ENCODE measurements at places on chromosomes 7 and 10.

GRCh38 chr10:86211691-86212390, 154.8 kb downstream of the GRID1 start:
- DNase-seq, result no peak

- DNase-seq, result no peak
Measured at GRCh38 chr10:3395041-3395440, 222.5 kb upstream of the PITRM1 start.

- DNase-seq, result no peak
Measured at GRCh38 chr7:67781841-67782240, 785.2 kb downstream of the TYW1 start.

DNA sequence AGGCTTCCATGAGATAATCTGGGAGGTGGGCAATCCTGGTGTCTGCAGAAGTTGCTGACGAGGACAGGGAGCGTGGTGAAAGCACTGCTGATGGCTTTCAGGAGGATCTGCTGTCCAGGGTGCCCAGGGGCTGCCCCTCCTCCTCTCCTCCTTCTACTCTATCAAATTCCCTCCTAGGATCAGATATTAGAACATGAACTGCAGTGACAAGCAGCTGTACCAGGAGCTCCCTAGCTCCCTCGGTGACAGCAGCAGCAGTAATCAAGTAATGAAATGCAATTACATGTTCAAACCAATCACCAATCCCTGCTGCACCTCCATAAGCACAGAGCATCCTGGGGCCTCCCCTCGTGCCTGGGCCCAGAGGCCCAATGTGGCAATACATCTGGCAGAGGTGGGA, 46.9 kb downstream of the GRID1 start:
- no peak for DNase-seq

GRCh38 chr7:11355399-11356005, 381.8 kb downstream of the PHF14 start:
- DNase-seq, result no peak

- no peak for DNase-seq
Measured at GRCh38 chr7:31663072-31663471, 23.9 kb upstream of the PPP1R17 start.

GRCh38 chr7:114158275-114158674, 239.5 kb upstream of the PPP1R3A start:
- no peak for DNase-seq

GRCh38 chr7:1425292-1426136, 33.8 kb downstream of the MICALL2 start:
- DNase-seq, result no peak

GRCh38 chr7:38862666-38863065, 46.3 kb downstream of the VPS41 start:
- no peak for DNase-seq

GRCh38 chr7:120014925-120015465, 258.0 kb upstream of the KCND2 start:
- DNase-seq, result no peak

- no peak for DNase-seq
Measured at GRCh38 chr7:94244760-94245159, 149.9 kb upstream of the COL1A2 start.

DNA sequence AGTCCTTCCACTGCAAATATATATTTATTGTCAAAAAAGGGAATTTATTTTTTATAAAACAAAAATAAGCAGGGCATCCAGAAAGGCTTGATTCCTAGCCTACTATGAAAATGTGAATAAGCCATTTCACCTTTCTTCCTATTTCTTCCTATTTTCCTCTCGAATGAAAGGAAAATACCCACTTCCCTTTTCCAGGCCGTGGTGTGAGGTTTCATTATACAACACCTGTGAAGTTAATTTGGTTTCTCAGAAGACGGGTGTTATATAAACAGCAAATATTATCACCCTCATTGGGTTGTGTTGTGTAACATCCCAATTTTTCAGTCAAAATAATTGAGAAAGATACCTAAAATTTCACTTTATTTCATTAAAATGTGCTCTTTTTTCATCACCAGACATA, 214.3 kb downstream of the DGKB start:
- DNase-seq, result no peak

GRCh38 chr10:28909875-28910274, 232.6 kb downstream of the BAMBI start:
- DNase-seq, result no peak

DNA sequence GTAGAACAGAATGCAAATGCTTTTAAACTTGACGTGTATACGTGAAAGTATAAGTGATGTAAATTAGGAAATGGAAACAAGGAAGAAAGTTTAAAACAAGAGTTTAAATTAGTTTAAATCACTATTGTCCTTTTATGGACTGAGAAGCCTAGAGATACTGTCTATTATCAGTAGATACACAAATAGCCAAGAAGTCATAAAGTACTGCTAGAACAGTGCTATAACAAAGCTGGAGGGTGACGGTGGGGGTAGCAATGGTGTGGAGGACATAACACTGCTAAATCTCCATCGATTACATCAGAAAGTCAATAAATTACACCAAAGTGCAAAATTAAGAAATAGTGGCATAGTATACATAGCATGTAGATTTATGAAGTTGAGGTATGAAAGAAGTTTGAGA, 50.1 kb upstream of the CAV2 start:
- DNase-seq, result no peak

DNA sequence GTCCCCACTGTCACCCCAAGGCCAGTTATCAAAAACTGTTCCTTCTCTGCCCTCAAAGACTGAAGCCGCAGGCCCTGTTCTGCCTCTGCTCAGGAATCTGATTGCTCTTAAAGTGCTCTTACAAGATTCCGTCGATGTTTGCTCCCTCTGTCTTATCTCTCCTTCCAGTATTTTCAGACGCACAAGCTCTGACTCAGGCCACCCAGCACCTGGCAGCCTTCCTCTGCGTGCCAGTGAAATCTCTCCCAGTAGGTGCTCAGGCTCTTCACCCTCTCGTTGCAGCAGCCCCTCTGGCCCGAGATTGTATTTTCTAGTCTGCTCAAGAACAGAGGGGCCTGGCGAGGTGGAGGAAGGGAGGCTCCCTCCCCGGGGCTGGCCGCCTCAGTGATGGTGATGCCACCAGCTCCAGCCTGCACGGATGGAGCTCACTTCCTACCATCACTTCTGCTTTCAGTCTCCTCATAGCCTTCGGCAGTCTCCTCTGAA, 276.2 kb downstream of the USP6NL start:
- DNase-seq, result no peak

- no peak for DNase-seq
Measured at GRCh38 chr7:75711656-75712514, 26.9 kb downstream of the HIP1 start.

DNA sequence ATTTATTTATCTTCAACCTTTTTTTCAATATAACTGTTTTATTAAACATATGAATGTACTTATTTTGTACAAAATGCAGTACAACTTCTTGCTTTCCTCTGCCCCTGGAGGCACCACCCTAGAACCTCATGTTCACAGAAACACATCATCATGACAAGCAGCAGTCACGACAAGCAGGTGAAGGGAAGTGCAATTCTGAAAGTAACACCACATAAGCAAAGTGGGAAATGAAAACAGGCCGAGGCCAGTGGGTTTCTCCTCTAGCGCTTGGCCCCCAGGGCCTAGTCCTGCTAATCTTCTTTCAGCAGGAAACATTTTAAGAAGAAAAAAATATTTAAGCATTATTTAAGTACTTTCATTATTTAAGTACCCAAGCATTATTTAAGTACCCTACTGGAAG, 598.1 kb downstream of the SH2D4B start:
- no peak for DNase-seq

GRCh38 chr10:69412232-69412790, 4.4 kb downstream of the TACR2 start:
- no peak for DNase-seq

GRCh38 chr10:103144041-103144440, 49.0 kb downstream of the NT5C2 start:
- no peak for DNase-seq

- no peak for DNase-seq
Measured at GRCh38 chr10:100791369-100792058, 46.1 kb downstream of the PAX2 start.

DNA sequence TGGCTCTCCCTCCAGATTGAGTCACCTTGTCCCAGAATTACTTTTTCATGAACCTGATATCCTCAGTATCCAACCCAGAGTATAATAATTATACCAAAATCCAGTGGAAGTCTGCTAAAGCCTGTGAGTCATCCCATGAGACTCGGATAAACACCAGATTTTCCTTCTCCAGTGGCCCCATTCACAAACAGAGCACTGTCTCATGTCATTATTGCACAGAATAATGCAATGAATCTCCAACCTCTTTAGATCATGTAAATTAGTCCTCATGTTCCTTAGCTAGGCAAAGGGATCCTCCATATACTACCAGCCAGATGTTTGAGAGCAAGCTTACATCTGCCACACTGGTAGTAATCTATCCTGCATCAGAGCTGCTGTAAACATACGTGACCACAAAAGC, 89.0 kb downstream of the AMPH start:
- no peak for DNase-seq

DNA sequence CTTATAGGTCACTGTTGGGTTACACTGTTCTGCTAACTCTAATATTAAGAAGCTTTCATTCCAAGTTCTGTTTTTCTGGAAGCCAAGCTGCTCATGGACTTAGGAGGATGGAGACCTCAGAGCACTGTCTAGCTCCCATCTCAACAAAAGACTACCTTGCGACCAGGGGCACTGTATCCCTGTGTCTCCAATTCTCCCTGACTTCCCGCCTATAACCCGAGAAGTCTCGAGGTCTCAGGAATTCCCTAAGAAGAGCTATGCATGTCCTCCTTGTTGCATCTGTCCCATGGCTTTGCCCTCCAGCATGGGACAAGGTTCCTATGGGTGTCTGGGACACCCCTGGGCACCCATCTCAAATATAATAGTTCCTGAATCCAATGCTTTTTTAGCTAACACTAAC, 31.2 kb downstream of the BTBD16 start:
- DNase-seq, result no peak

DNA sequence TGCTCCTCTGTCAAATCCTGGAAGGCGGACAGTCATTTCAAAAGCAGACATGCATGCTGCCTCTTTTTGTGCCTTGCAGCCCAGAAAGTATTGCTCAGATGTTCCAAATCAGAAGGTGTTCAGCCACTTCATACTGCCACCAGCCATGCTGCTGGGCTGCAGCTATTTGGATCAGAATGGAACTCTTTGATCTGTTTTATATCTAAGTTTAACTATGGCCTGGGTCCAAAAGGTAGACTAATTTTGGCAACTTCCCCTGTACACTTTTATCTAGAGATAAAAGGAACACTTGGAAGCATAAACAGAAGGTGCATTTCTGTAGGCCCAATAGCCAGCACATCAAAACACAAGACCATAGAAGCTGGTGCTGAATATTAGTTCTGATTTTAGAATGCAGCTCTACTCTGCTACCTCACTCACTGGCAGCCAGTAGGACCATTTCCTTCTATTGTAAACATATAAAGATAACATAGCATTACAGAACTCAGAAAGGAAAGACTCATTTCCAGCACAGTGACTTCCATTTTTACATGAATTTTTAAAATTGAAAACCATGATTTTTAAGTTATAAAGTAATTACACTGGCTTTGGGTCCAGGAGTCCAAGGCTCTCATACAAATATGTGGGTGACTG, 143.1 kb upstream of the CAV2 start:
- no peak for DNase-seq

GRCh38 chr10:14670551-14671240, 104.0 kb downstream of the FAM107B start:
- no peak for DNase-seq

GRCh38 chr7:116393654-116394053, 105.9 kb upstream of the CAV2 start:
- DNase-seq, result no peak

GRCh38 chr10:23535381-23535780, 96.5 kb downstream of the OTUD1 start:
- no peak for DNase-seq

- no peak for DNase-seq
Measured at GRCh38 chr10:132669208-132669861, 116.6 kb downstream of the NKX6-2 start.

- DNase-seq, result peak; percentile 8
Measured at GRCh38 chr10:29689001-29689400, 54.2 kb upstream of the SVIL start.

DNA sequence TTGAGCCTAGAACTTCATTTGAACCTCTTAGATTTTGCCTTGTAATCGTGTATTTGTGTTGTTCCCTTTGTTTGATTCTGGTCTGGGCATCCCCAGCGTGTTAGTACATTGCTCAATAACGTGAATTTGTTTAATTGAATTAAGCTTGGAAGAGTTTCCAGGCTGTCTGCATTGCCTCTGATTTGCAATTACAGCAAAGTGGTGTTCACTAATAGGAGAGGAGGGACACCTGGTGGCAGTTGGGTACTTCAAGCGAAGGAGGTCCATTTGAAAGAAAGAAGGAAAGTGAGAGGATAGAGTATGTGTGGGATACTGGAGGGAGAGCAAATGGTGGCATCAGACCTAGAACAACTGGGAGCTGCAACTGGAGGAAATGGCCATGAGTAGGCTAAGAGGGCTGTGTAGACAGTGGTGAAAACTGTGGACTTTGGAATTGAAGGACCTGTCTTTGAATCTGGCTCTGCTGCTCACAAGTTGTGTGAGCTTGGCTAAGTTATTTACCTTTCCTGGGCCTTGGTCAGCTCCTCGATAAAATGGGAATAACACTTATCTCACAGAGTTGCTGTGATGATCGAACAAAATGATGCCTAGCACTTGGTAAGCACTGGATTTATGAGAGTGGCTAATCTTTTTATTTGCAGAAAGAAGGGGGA, 15.1 kb downstream of the LSMEM1 start:
- no peak for DNase-seq

GRCh38 chr10:120460776-120461175, 3.7 kb downstream of the PLPP4 start:
- no peak for DNase-seq

GRCh38 chr7:107999779-108000560, 3.0 kb downstream of the LAMB1 start:
- DNase-seq, result no peak

GRCh38 chr7:157609932-157610640, 273.3 kb downstream of the DNAJB6 start:
- DNase-seq, result no peak

GRCh38 chr10:62000037-62000603, 98.6 kb downstream of the ARID5B start:
- DNase-seq, result no peak

GRCh38 chr7:131773413-131773812, 217.0 kb upstream of the PODXL start:
- no peak for DNase-seq
